Renal pelvis (tissue), 12 donors: ENCODE measurements at places on chromosomes 2 and 18.

DNA sequence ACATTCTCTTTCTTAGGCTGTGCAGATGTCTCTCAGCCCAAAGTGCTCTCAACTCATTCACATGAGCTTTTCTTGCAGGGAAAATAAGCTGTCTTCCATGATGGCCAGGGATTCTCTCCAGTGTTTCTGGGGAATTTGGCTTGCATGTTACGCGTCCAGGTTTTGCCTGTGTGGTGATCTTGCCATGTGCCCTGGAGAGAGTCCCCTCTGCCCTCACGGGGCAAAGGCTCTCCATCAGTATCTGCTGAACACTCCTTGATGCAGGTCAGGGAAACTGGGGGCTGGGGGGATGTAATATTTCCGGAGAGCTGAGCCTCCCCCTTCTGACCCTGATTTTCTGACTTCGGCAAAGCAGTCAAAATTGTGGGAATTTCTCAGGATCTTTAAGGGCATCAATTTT, 87.6 kb downstream of the ACKR3 start:
- no peak for DNase-seq

- no peak for DNase-seq
Observed at GRCh38 chr2:174561972-174562370, 35.6 kb downstream of the WIPF1 start.

- DNase-seq = no peak
Observed at GRCh38 chr18:7678801-7679200, 111.7 kb downstream of the PTPRM start.

DNA sequence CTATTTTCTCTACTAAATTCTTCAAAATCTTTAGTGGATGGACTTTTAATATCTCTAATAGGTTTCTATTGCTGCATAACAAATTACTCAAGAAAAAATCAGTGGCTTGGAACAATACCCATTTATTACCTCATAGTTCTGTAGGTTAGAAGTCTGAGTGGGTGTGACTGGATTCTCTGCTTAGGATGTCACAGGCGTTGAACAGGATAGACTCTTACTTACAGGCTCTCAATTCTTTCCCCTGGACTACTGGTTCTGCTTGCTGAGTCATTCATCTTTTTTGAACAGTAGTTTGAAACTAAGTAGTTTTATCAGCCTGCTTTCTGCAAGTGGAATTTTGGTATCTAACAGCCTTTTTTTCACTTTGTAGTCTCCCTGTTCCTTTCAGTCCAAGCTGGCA, 265.4 kb downstream of the ZNF385B start:
- no peak for DNase-seq

- DNase-seq = no peak
Observed at GRCh38 chr2:10347562-10347948, 44.9 kb downstream of the HPCAL1 start.
